Stomach (tissue), 19 donors: ENCODE measurements at places on chromosomes 2 and 18. TPM values are rescaled to one million over a fixed set of nuclear protein-coding genes. Genes with fewer than 3 reads are reported as not detected.
A peak's percentile ranks its signal among the peaks of the same experiment; 100 is the strongest.

ELOA2 gene
- not detected for total RNA-seq

DNA sequence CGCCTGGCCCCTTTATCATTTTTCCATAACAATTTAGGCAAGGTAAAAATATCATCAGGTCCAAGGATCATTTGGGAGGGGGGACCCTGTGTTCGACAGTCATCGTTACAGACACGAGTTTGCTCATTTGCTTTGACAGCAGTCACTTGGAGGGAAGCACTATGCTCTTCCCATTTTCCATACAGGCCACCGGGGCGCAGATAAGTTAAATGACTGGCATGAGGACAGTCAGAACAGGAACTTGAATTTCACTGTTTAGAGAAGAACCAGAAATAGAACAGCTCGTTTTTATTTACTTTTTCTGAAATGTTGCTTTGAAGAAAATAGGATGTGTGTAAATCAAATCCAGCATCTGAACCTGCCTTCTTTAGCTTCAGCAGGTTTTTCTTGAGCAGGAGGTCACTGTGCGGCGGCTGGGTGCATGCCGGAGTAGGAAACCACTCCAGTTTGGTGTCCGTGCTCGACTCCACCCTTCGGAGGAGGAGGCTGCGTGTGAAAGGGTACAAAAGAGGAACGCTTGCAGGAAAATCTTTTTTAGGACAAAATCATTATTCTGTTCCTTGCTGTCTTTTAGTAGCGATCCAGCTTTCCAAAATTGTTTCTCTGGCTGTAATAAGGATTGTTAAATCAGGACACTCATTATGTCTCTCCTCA is 15.2 kb downstream of the NPAS2 start:
- no peak for DNase-seq

DNA sequence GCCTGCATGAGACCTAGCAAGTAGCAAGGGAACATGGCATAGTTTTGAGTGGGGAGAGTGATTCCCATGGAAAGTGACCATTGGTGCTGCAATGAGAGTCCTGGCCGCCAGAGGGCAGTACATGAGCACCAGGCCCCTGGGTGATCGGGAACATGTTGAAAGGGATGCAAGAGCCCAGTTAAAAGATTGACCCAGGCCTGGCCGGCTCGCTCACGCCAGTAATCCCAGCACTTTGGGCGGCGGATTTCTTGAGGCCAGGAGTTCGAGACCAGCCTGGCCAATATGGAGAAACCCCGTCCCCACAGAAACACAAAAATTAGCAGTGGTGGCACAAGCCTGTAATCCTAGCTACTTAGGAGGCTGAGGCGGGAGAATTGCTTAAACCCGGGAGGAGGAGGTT is 22.2 kb downstream of the FAP start:
- DNase-seq = peak; percentile 71

SERPINB11 gene
- total RNA-seq = not detected

DNA sequence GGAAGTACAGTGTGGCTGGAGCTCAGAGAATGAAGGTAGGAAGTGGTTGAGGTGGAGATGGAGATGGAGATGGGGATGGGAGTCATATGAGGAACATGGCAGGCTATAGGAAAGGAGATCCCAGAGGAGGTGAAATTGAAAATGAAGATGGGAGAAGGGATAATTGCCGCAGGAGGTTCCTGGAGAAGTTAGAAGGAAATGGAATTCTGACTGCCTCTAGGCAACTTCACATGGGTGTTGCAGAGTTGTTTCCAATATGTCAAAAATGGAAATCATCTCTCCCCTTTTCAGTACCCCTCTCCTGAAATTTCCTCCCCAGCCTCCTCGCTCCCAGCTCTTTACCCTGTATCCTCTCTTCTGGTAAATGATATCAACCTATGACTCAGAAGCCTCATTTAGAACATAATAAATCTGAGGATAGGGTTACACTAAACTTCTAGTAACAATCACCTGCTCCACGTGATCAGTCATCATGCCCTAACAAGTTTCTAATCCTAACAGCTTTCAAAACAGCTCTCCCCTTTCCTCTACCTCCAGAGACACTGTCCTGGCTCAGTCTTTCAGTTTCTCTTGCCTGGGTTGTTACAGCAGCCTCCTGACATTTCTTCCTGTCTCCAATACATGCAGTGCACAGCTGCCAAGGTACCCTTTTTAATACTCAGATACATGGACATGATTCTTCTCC is 201.9 kb upstream of the RBMS1 start:
- no peak for DNase-seq

IL1R2 gene
- total RNA-seq = 2.3 TPM

GRCh38 chr2:206045251-206045650 is 40.7 kb downstream of the INO80D start:
- DNase-seq = no peak

CRYBA2 gene
- not detected for total RNA-seq

- no peak for DNase-seq
Observed at GRCh38 chr2:75162259-75162658, 37.1 kb downstream of the TACR1 start.

NOTO gene
- not detected for total RNA-seq

GRCh38 chr2:150485871-150486538 is 1.5 kb downstream of the RND3 start:
- peak; percentile 80 for DNase-seq

KCNG2 gene
- 0.92 TPM for total RNA-seq

FIGN gene
- total RNA-seq = 4.1 TPM
